SK-N-SH (cell line): ENCODE measurements at places on chromosomes 12 and 14. TPM values are rescaled to one million over a fixed set of nuclear protein-coding genes. Genes with fewer than 3 reads are reported as not detected.

Gene PFKM
- polyA plus RNA-seq, result 85.0 and 111 TPM in 2 replicates

Gene ASB2
- polyA plus RNA-seq, result 0.13 and 0.15 TPM in 2 replicates

Gene COX8C
- polyA plus RNA-seq, result not detected in 2 replicates

DNA sequence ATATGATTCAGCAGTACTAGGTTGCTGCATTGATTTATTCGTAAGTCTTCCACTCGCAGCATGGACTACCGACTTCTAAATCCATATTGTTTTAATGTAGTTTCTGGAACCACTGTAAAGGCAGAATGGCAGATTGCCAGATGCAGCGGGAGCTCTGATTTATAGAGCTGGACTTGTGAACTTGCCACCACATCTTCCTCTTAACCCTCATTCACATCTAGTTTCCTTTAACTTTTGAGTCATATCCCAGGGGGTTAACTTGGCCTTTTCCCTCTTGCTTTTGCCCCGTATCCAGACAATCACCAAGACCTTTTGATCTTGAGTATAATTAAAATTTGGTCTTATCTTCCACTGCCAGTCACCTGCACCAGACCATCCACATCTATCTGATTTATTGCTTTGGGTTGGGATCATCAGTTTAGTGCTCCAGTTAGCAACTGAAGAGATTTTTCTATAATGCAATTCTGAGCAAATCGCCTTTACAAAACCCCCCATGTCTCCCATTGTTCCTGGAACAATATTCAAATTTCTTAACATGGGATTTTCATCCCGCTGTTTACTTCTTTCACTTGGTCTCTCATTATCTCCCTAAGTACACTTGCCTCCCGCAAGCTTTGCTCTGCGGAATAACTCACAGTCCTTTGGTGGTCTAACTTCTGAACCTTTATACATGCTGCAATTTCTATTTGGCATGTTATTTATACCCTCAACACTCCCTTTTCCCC lies 130.5 kb downstream of the ACSS3 start:
- no peak for DNase-seq

- DNase-seq, result no peak
Measured at GRCh38 chr12:112515868-112516267, 97.1 kb downstream of the PTPN11 start.

DNA sequence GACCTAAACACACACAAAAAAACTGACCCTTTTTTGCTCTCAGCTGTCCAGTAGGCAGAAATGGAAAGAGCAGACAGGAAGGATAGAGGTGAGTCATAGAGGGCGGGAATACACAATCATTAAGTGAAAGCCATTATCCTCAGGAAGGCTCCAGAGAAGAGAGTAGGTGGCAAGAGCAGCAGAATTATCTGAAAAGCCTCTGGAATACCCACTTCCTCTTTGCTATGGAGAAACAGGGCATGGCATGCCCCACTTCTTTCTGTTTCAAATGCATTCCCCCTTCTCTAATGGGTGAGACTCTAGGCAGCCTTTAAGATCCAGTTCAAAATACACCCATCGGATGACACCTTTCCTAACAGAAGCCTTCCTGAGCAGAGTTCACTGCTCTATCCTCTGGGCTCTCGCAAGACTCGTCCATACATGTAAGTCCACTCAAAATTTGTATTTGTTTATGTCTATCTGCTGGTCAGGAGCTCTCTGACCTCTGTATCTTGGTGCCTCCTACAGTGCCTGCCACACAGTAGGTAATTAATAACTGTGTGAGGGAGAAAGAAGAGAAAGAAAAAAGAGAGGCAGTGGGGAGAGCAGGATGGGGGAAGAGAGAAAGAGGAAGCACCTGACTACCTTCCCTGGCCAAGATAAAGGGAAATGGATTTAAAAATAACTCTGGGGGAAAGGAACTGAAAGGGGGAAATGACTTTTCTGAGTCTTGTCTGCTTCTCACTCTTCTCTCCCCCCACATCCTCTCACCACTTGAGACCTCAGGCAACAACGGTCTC lies 8.5 kb downstream of the KLHL33 start:
- no peak for DNase-seq

- no peak for DNase-seq
Measured at GRCh38 chr14:95379634-95380033, 59.9 kb upstream of the CLMN start.
